ENCODE measurements at places on chromosomes 6 and 20. TPM values are rescaled to one million over a fixed set of nuclear protein-coding genes. Genes with fewer than 3 reads are reported as not detected.

DNA sequence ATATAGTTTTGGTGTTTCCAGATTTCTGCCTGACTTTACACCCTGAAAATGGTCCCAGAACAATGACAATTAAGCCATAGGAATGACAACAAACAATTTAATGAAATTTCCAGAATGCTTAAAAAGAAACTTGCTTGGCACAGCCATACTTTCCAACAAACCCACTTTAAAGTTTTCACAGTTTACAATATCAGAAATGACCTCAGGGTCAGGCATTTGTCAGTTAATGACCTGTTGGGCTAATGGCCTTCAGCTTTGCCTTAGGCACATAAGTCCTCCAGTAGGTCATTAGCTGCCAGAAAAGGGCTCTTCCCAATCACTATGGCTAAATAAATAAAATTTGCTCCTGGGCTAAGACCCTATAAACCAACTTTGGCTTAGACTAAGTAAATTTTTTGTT is 144.6 kb upstream of the BEND3 start:
- no peak for DNase-seq

DNA sequence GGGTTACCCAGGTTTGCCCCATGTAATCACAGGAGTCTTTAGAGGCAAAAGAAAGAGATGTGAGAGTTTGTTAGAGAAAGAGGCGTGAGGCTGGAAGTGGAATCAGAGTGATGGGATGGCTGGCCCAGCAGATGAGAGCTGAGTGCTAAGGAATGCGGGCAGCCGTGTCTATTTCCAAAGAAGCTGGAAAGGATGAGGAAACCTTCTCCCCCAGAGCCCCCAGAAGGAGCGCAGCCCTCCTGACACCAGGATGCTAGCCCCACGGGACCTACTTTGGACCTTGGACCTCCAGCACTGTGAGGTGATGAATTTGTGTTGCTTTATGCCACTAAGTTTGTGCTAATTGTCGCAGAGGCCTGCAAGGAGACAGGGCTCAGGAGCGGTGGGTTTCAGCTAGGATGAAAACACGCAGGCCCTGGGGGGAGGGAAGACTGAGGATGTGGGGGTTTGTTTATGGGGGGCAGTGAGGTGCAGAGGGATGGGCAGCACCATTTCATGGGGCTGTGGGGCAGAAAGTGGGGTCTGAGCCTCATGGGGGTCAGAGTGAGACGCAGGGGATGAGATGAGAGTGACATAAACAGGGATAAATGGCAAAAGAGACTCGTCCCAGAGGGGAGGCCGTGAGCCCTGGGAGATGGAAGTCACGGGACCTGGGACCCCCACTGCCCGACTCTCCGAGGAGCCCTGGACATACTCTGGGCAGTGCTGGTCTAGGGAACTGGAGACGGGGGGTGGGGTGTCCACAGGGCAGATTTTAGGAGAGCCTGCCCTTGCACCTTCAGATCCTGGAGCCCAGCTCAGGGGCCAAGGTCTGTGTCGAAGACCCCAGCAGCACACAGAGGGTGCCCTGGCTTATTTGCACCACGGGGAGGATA is 160.2 kb downstream of the NFATC2 start:
- no peak for DNase-seq

- DNase-seq = no peak
These were observed 75.7 kb upstream of the JARID2 start for GRCh38 chr6:15170126-15170525.

- no peak for DNase-seq
These were observed 13.6 kb upstream of the SLCO4A1 start for GRCh38 chr20:62628691-62629090.

ANKRD66 gene
- polyA plus RNA-seq = not detected

GRCh38 chr20:1265226-1265915 is 723 bp upstream of the SNPH start:
- DNase-seq = no peak

MYO6 gene
- polyA plus RNA-seq = 4.7 TPM

GRCh38 chr20:4415281-4415680 is 306.4 kb upstream of the PRND start:
- no peak for DNase-seq

VNN1 gene
- not detected for polyA plus RNA-seq

FNDC1 gene
- polyA plus RNA-seq = 0.10 TPM

DNA sequence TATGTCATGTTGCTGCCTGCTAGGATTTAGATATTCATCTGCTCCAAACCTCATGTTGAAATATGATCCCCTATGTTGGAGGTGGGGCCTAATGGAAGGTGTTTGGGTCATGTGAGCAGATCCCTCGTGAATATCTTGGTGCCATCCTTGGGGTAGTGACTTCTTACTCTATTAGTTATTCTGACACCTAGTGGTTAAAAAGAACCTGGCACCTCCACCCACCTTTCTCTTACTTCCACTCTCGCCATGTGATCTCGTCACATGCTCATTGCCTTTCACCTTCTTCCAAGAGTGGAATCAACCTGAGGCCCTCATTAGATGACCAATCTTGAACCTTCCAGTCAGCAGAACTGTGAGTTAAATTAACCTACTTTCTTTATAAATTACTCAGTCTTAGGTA is 549.4 kb upstream of the SYNCRIP start:
- DNase-seq = no peak

GRCh38 chr6:143877584-143878271 is 13.5 kb downstream of the ZC2HC1B start:
- DNase-seq = no peak

TRPC4AP gene
- 111 TPM for polyA plus RNA-seq

MEI4 gene
- not detected for polyA plus RNA-seq

DNA sequence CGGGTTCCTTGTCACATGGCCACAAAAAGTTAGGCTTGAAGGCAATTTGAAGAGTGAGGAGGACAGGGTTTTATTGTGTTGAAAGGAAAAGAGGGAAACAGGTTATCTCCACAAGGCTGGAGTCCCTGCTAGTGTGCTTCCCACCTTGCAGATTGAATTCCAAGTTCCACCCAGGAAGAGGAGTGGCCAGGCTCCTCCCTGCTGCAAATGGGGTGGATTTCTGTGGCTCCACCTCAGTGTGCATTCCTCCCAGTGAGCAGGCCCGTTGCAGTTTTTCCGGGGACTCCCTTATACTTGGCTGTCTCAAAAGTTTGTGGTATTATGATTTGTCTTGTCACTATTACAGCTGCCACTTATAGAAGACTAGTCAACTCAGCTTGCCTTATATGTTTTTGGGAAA is 281.8 kb upstream of the PLCB4 start:
- no peak for DNase-seq

POM121L2 gene
- polyA plus RNA-seq = not detected

ADTRP gene
- polyA plus RNA-seq = 1.6 TPM

GRCh38 chr6:91941838-91942237 is 1355.0 kb upstream of the MAP3K7 start:
- no peak for DNase-seq

DNA sequence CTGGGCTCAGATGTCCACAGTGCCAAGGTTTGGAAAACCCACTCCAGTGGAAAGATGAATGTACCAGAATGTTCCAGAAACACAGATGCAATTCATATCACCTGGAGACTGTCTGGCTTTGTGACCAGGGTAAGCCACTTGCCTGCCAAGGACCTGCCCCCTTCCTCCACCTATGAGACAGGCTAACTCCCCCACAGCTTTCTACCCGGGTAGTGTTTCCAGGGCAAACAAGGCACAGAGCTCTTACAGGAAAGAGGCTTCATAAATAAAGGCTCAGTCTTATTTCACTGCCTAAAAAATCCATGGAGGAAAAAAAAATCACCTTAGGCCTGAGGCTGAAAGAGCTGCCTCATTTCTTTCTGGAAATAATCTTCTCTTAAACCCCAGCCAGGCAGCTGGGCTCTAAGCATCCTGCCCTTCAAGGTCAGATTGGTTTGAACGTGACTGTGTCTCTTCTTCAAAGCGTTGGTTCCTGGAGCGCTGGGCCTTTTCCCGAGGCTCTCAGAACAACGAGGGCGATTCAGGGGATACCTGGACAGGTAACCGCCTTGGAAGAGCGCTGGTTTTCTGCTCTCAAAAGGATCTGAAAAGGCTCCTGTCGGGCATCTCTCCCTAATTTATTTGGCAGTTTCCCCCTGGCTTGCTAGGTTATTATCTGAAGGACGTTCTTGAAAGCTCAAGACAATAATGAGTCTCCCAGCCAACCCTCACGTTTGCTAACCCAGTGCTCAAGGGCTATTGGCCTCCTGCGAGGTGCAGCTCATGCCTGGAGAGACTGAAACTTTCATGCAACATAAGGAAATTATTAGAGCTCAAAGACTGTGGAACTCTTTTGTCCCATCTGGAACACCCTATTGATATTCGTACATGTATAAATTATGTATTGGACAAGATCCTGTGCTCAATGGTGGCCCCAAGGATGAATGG is 199.2 kb upstream of the PMEPA1 start:
- DNase-seq = no peak

GRCh38 chr6:128339635-128340450 is 180.6 kb downstream of the PTPRK start:
- no peak for DNase-seq

DNA sequence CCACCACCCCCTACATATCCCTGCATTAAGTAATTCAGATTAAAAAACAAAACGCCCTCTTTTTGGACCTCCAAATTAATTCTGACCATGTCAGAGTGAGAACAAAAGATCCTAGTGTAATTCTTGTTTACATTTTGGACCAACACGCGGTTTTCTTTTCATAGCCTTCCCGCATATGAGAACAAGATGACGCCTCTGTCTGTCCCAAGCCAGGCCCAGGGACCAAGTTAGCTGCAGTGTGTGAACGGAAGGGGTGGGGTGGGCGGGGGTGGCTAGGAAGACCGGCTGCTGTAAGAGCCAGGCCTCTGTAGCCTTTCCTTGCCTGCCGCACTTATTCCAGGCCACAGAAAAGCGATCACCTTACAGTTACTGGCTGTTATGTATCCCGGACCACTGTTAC is 68.0 kb downstream of the PLCG1 start:
- no peak for DNase-seq

DNA sequence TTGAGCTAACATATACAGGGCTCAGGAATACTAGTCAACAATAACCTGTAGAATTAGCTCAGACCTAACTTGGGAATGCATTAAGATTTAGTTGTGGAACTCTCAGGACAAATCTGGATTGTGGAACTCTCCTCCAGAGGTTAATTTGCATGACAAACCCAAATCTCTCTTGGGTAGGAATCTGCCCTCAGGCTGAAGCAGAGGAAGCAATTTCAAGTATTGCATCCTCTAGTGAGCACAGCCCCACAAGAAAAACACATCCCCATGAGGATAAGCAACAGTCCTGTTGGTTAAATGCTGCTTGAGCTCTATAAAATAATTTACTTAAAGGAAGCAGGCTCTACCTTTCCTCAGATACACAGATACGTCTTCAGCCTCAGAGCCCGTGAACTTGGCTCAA is 170.9 kb upstream of the STXBP5 start:
- no peak for DNase-seq

GRCh38 chr6:89071036-89071435 is 9.5 kb upstream of the PNRC1 start:
- no peak for DNase-seq

SLC22A16 gene
- not detected for polyA plus RNA-seq

DNA sequence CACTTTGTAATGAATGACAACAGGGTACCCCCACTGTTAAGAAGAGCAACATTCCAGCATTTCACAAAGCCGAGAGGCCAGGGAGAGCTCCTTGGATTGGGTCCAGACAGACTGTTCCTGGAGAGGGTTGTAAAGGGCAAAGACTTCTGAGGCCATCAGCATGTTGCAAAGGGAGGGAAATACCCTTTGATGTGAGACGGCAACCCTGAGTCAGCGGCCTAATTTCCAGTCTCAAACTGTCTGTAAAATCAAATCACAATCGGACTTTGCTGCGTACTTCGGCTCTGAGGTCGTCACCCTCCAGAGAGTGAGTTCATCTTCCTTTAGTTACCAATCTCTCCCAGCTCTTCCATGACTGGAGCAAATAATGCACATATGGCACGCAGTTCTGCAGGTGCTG is 101.0 kb upstream of the DTNBP1 start:
- DNase-seq = no peak

- no peak for DNase-seq
These were observed 253.6 kb downstream of the THBS2 start for GRCh38 chr6:169000022-169000421.

KIAA1755 gene
- 9.7 TPM for polyA plus RNA-seq

Measured in BJ (cell line).